ENCODE measurements at places on chromosomes 16 and 17.

DNA sequence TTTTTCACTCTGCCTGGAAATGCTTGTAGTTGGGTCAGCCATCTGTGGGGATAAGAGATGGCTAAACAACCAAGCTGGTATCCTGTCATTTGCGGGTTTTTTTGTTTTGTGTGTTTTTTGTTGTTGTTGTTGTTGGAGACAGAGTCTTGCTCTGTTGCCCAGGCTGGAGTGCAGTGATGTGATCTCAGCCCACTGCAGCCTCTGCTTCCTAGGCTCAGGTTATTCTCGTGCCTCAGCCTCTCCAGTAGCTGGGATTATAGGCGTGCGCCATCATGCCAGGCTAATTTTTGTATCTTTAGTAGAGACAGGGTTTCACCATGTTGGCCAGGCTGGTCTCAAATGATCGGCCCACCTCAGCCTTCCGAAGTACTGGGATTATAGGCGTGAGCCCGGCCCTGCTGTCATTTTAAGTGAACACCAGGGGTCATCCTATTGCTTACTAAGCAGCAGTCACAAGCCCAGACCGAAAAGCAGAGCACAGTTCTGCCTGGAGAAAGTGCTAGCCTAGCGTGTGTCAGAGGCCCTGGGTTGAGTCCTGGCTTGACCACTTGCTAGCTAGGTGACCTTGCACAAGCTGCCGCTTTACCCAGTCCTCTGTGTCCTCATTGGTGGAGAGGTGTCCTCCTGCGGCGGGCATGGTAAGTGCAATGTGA, 4.6 kb downstream of the SMCR8 start:
- peak; percentile 43 for DNase-seq

GRCh38 chr17:72713701-72714100, 378.8 kb downstream of the SLC39A11 start:
- no peak for DNase-seq

- DNase-seq = no peak
Observed at GRCh38 chr16:59052231-59052630, 318.1 kb upstream of the GOT2 start.

DNA sequence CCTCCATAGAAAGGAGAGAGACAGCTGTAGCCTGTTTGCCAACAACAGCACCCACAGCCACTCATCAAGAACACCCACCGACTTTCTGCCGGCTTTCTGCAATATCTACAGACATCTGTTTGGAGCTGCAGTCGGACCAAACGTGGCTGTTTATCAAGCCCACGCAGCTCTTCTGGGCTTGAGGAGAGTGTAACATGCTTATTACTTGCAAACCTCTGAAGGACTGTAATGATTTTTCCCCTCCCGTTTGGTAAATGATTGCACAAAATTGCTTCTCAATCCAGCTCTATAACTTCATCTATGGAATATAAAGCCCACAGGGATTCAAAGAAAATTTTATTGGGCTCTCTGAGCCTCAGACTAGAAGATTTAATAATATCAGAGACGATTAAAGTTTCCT, 100.5 kb downstream of the VAT1L start:
- DNase-seq = no peak

GRCh38 chr17:42798383-42799380, at the start of the genes CNTD1 and COA3:
Gene CNTD1, plus strand, starts transcription at chr17:42798861. Its CDS starts 207 bp downstream, at chr17:42799068.
Gene COA3, minus strand, starts transcription at chr17:42798704. Its CDS starts 23 bp downstream, at chr17:42798681.
- peak; percentile 81 for DNase-seq

GRCh38 chr17:69078864-69079263, 18.1 kb upstream of the ABCA9 start:
- no peak for DNase-seq

DNA sequence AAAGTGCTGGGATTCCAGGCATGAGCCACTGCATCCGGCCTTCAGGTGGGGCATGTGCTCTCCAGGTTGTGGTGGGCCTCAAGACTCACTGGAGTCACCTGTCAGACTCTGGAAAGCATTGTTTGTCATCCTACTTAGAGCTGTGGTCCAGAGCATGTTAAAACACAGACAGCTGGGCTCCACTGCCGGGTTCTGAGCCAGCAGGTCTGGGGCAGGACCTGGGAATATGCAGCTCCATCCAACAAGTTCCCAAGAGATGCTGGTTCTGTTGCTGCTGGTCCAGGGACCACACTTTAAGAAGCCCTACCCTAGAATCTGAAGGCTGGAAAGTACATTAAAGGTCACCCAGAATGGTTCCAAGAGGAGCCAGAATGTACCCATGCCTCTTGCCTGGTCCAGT, 75.3 kb downstream of the GAS7 start:
- DNase-seq = no peak

- no peak for DNase-seq
Observed at GRCh38 chr17:80122026-80122575, 20.7 kb downstream of the GAA start.

GRCh38 chr17:30021708-30022317, 80.4 kb downstream of the EFCAB5 start:
- peak; percentile 54 for DNase-seq
